ENCODE measurements at places on chromosomes 13 and 19. TPM values are rescaled to one million over a fixed set of nuclear protein-coding genes. Genes with fewer than 3 reads are reported as not detected.

DNA sequence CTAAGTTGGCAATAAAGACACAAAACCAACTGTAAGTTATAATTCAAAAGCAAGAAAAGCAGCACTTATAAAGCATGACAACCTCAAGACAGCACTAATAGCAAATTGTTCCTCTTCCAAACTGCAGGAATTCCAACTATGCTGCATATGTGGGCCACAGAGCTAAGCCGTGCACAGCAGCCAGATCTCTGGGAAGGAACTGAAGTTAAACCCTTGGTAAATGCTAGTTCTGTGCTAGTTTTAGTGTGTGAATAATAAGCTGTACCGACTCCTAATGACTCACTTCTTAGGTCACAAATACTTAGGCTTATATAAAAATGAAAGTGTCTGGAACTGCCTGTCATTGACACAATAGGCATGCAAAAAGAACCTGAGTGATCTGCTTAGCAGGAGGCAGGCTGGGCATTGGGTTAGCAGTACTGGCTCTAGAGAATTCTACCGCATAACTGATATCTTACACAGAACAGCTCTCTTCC is 21.2 kb upstream of the GTF3A start:
- no peak for DNase-seq

GRCh38 chr13:24076109-24076508 is 84.4 kb upstream of the SPATA13 start:
- no peak for DNase-seq

DNA sequence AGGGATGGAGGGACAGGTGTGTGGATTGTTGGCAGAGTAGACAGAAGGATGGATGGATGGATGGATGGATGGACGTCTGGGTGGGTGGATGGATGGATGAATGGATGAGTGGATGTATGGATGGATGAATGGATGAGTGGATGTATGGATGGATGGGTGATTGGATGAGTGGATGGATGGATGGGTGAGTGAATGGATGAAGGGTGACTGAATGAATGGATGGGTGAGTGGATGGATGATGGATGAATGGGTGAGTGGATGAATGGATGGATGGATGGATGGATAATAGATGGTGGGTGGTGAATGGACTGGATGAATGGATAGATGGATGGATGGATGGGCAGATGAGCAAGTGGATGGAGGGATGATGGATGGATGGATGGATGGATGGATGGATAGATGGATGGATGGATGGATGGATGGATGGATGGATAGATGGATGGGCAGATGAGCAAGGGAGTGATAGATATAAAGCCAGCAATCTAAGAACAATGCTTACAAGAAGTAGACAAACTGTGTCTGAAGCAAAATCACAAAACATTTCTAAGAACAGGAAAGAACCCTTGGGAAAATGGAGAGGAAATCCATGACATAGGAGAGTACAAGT is 65.2 kb downstream of the INSR start:
- no peak for DNase-seq

GRCh38 chr19:54449701-54450069 is 686 bp downstream of the LENG8 start:
- DNase-seq: no peak

- DNase-seq: no peak
Measured at GRCh38 chr13:33264620-33264978, 21.0 kb downstream of the STARD13 start.

- DNase-seq: no peak
Measured at GRCh38 chr19:39874404-39874803, 28.2 kb upstream of the FBL start.

DNA sequence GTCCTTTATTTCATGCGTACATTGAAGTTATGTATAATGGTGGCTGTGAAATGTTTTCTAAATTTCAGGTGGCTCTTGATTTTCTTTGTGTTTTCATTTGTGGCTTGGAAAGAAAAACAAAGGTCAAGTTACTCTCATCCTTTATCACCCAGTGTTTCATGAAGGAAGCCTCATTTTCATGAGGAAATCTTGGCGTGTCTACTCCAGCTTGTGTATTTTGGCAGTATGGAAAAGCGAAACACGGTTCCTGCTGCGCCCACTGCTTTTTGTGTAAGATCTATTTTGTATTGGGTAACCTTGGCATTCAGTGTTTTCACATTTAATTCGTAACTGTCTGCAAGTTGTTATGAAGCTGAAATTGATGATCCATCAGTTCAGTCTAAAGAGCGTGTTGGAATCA is 147.0 kb upstream of the RNF113B start:
- no peak for DNase-seq

The CCDC70 gene
- total RNA-seq: not detected

The TICAM1 gene
- 16.5 TPM for total RNA-seq
